ENCODE measurements at places on chromosomes 7 and 10.

DNA sequence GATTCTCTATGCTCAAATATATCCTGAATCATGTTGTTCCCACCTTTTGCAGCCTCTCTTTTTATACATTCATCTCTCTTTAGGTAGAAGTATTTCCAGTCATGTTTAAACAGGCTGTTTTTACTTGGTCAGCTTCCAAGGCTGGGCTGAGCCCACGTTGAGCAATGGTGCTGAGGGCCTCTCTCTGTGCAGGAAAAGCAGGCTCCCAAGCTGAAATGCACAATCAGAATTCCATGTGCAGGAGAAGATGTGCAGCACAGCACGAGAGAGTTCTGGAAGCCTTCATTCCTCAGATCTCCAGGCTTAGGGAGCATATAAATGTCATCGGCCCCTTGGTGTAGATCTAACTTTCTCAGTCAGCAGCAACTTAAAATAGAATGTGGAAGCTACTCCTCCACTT is 588.5 kb downstream of the TNS3 start:
- H3K4me3 ChIP-seq: no peak overlapping the region
- no peak overlapping the region for H3K27ac ChIP-seq
- H3K36me3 ChIP-seq: no peaks in the 10 kb centered on the region
- H3K4me1 ChIP-seq: no peaks in the 10 kb centered on the region
- no peak for DNase-seq

DNA sequence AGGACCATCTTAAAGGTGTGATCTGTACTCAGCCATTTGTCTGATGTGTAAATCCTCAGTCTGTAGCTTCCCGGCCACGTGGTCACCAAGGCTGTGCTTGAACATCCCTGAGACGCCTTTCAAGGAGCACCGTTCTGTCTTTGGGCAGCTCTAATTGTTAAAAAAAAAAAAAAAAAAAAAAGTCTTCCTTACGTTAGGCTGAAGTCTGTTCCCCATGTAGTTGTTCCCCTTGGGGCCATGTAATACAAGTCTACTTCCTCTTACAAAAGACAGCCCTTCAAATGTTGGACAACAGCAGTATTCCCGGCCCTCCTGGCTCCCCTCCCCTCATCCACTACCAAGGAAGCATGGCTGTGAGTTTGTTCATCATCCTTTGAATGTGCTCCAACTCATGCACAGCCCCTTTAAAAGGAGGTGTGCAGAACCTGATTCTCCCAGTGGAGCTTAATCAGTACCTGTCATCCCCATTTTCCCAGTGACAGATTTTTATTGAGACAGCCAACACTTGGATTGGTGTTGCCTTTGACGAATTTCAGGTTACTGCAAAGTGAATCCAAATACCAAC is 392.2 kb upstream of the GALNT17 start:
- no peak overlapping the region for H3K4me3 ChIP-seq
- DNase-seq: no peak
- H3K27me3 ChIP-seq: no peaks in the 10 kb centered on the region

GRCh38 chr7:18873734-18874336 is 243.6 kb downstream of the TWIST1 start:
- no peak for DNase-seq
- no peak overlapping the region for H3K27ac ChIP-seq
- H3K27me3 ChIP-seq: no peaks in the 10 kb centered on the region
- H3K4me1 ChIP-seq: no peaks in the 10 kb centered on the region

DNA sequence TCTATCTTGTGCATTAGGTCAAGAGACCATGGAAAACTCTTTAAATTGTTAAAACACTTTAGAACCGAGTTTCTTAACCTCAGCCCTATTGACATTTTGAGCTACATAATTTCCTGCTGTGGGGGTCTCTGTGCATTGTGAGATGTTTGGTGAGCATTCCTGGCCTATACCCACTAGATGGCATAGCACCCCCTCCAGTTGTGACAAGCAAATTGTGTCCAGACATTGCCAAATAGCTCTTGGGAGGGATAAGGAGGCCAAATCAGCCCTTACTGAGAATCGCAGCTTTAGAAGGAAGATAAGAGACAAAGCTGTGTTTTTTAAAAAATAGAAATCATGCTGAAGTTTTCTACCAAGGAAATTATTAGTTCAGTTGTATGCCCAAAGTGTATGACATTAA is 1158.5 kb upstream of the C7orf33 start:
- no peak for DNase-seq
- no peaks in the 10 kb centered on the region for H3K27me3 ChIP-seq
- H3K4me3 ChIP-seq: no peak overlapping the region
- no peaks in the 10 kb centered on the region for H3K36me3 ChIP-seq
- H3K27ac ChIP-seq: no peak overlapping the region

- DNase-seq: no peak
- H3K4me3 ChIP-seq: peak overlapping the region; percentile 62
- H3K36me3 ChIP-seq: peaks cover 85% of the 10 kb centered on the region
These were observed 4.9 kb downstream of the PIK3CG start for GRCh38 chr7:106869954-106870353.

DNA sequence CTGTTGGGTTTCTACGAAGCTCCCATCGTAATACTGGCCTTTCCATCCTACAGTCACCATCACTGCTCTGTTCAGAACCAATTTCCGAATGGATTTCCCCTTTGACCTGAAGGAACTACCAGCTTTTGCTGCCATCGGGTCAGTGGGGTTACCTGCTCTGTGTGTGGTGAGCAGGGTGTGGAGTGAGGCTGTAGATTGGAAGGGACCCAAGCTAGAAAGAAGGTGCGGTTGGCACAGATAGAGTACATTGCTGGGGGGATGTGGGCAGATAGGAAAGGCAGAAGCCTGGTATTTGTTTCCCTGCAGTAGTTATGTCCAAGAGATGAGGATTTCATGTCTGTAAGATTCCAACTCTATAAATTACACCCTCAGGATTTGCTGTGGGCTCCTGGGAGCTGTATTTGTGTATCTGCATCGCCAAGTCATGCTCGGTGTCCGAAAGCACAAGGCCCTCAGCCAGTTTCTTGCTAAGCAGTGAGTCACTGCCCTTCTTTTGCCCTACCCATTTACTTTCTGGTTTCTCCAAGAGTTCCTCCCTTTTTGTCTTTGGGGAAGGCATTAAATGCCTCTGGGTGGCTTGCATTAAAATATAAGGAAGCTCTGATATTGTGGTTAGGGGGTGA is 15.4 kb downstream of the CLCN1 start:
- no peak overlapping the region for H3K4me3 ChIP-seq
- peaks cover under 1% of the 10 kb centered on the region for H3K4me1 ChIP-seq
- H3K27ac ChIP-seq: no peak overlapping the region

- no peak overlapping the region for H3K4me3 ChIP-seq
- no peak for DNase-seq
- H3K27ac ChIP-seq: no peak overlapping the region
- H3K36me3 ChIP-seq: no peaks in the 10 kb centered on the region
- no peaks in the 10 kb centered on the region for H3K4me1 ChIP-seq
- H3K27me3 ChIP-seq: peaks cover 10% of the 10 kb centered on the region
These were observed 280.9 kb upstream of the AKR1E2 start for GRCh38 chr10:4545062-4545461.

DNA sequence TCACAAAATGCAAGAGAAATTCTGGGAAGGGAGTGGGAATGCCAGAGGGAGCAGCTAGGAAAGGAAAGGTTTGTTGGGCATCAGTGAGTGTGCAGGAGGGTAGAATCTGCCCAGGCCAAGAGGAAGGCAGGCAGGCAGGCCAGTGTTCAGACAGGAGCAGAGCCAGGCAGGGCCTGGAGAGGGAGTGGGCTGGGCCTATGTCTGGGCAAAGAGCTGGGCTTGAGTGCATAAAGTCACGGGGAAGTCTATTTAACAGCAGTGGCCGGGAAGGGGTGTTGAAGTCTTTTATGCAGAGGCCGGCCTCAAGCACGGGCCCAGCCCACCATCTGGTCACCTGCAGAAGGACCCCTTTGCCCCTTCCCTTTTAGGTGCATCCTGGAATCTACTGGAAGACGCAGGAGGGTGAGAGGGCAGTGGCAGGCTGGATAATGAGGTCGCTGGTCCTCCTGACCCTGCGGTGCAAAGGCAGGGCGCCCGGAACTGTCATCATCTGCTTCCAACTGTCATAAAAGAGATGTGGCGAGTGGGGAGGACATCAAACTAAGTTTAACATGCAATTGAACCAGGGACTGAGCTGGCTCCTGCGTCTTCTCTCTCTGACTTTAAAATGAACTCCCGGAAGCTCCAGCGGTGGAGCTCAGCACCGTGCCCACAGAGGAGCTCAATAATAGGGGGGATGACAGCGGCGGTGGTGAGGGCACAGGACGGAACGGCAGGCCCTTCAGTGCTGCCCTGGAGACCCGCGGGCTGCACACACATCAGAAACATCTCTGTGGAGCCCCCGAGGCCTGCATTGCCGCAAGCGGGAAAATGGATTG is 29.5 kb downstream of the CARD11 start:
- H3K4me1 ChIP-seq: peaks cover 34% of the 10 kb centered on the region
- peak overlapping the region; percentile 58 for H3K27ac ChIP-seq
- peak; percentile 5 for DNase-seq
- no peak overlapping the region for H3K4me3 ChIP-seq
- no peaks in the 10 kb centered on the region for H3K27me3 ChIP-seq

DNA sequence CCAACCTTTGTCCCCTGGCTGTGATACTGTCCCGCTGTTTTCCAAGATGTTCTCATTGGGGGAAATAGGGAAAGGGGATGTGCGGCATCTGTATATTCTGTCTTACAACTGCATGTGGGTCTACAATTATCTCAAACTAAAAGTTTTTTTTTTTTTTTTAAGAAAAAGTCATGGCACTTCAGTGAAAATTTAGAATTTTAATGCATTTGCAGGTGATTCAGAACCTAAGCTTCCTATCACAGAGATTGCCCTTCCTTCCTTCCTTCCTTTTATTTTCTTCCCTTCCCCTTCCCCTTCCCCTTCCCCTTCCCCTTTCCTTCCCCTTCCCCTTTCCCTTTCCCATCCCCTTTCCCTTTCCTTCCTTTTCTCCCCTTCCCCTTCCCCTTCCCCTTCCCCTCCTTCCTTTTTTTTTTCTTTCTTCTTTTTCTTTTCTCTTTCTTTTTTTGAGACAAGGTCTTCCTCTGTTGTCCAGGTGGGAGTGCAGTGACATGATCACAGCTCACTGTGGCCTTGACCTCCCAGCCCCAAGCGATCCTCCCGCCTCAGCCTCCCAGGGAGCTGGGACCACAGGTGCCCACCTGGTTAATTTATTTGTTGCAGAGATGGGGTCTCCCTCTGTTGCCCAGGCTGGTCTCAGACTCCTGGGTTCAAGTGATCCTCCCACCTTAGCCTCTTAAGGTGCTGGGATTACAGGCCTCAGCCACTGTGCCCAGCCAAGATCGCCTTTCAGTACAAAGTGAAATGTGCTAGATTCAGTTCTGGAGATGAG is 32.0 kb downstream of the JAKMIP3 start:
- H3K36me3 ChIP-seq: peaks cover 1% of the 10 kb centered on the region
- no peak for DNase-seq
- peaks cover 33% of the 10 kb centered on the region for H3K27me3 ChIP-seq

GRCh38 chr7:16913643-16914042 is 31.9 kb upstream of the AGR3 start:
- no peaks in the 10 kb centered on the region for H3K36me3 ChIP-seq
- H3K4me1 ChIP-seq: no peaks in the 10 kb centered on the region
- no peak overlapping the region for H3K27ac ChIP-seq
- H3K4me3 ChIP-seq: no peak overlapping the region

- no peaks in the 10 kb centered on the region for H3K4me1 ChIP-seq
- H3K4me3 ChIP-seq: no peak overlapping the region
- peaks cover 13% of the 10 kb centered on the region for H3K36me3 ChIP-seq
- DNase-seq: no peak
These were observed 64.0 kb downstream of the LRRC4 start for GRCh38 chr7:127967281-127967680.

All from activated naive CD4-positive, alpha-beta T cell treated with anti-CD3 and anti-CD28 coated beads, Interleukin-2, amount 10 ng/mL, durations not matched to agents 7 days and 5 days (primary cell).